Neural crest cell (in vitro differentiated cells): ENCODE measurements at places on chromosomes 16 and 17.

DNA sequence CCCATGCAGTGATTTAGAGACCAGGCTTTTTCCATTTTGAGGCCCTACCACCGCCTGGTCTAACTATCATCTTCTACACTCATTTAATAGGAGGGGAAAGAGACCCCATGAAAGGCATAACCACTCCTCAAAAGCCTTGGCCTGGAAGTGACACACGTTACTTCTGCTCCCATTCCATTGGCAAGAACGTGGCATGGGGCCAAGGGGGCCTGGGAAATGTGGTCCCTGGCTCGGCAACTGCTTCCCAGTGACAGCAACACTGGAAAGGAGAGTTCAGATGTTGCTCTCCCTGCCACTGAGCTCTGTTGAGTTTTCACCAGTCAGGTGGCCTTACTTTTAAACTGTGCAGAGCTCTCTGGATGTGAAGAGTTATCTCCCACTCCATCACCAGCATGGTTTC lies 45.2 kb upstream of the MAP3K14 start:
- H3K4me3 ChIP-seq: no peak overlapping the region
- H3K36me3 ChIP-seq: no peaks in the 10 kb centered on the region
- no peak for DNase-seq
- peaks cover 17% of the 10 kb centered on the region for H3K27me3 ChIP-seq
- no peak overlapping the region for H3K27ac ChIP-seq
- peaks cover 9% of the 10 kb centered on the region for H3K4me1 ChIP-seq

GRCh38 chr16:73149334-73149733 lies 101.4 kb upstream of the ZFHX3 start:
- no peak for DNase-seq
- H3K36me3 ChIP-seq: no peaks in the 10 kb centered on the region

- peaks cover 23% of the 10 kb centered on the region for H3K4me1 ChIP-seq
- no peak for DNase-seq
- peaks cover 4% of the 10 kb centered on the region for H3K36me3 ChIP-seq
- no peak overlapping the region for H3K27ac ChIP-seq
Observed at GRCh38 chr16:49524216-49524946, 150.8 kb downstream of the C16orf78 start.

GRCh38 chr16:31488468-31489297 lies 5.8 kb downstream of the SLC5A2 start:
- H3K36me3 ChIP-seq: peaks cover 8% of the 10 kb centered on the region
- H3K27me3 ChIP-seq: peaks cover 64% of the 10 kb centered on the region
- no peak overlapping the region for H3K27ac ChIP-seq
- no peak for DNase-seq
- peaks cover 3% of the 10 kb centered on the region for H3K4me1 ChIP-seq
- no peak overlapping the region for H3K4me3 ChIP-seq

- peaks cover 9% of the 10 kb centered on the region for H3K4me1 ChIP-seq
- no peak overlapping the region for H3K4me3 ChIP-seq
- no peak overlapping the region for H3K27ac ChIP-seq
- no peak for DNase-seq
- peaks cover 27% of the 10 kb centered on the region for H3K36me3 ChIP-seq
Observed at GRCh38 chr16:75019007-75019406, 20.2 kb downstream of the ZNRF1 start.
